ENCODE measurements at places on chromosomes 4 and X.

- no peak for DNase-seq
Observed at GRCh38 chrX:13226214-13226613, 93.6 kb downstream of the ATXN3L start.

DNA sequence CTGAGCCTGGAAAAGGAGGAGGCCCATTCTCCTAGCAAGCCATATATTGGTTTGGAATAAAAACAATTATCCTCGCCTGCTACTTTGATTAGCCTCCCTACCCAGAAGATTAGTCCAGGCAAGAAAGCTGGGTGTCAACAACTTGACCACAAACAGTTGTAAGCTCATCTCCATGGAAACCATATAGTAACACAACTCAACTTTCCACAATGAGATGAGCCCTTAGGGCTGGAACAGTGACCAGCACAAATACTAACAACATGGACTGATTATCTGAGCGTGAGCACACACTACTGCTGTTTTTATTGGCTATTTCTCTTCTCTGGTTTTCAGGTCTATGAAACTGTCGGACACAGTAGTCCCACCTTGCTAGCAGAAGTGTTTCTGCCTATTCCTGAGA is 80.8 kb downstream of the CC2D2A start:
- DNase-seq: no peak

- DNase-seq: no peak
Observed at GRCh38 chrX:47247206-47247998, 14.6 kb downstream of the USP11 start.

- DNase-seq: peak; percentile 27
Observed at GRCh38 chrX:65643531-65644052, 23.9 kb upstream of the MSN start.

DNA sequence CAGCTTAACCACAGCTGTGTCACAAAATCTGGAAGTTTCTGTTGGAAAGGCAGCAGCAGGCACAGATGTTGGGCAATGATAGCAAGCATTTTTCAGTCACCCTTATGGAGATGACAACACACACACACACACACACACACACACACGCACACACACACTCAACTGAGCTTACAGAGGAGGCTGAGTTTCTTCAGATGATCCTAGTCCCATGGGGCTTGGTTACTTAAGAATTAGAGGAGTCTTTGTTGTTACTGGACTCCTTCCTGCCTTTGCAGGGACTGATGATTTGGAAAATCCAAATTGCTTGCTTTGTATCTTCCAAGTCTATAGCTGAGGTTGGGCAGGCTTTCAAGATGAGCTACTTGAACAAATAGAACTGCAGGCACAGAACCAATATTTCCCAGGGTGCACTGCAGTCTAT is 740.1 kb upstream of the PITX2 start:
- no peak for DNase-seq

DNA sequence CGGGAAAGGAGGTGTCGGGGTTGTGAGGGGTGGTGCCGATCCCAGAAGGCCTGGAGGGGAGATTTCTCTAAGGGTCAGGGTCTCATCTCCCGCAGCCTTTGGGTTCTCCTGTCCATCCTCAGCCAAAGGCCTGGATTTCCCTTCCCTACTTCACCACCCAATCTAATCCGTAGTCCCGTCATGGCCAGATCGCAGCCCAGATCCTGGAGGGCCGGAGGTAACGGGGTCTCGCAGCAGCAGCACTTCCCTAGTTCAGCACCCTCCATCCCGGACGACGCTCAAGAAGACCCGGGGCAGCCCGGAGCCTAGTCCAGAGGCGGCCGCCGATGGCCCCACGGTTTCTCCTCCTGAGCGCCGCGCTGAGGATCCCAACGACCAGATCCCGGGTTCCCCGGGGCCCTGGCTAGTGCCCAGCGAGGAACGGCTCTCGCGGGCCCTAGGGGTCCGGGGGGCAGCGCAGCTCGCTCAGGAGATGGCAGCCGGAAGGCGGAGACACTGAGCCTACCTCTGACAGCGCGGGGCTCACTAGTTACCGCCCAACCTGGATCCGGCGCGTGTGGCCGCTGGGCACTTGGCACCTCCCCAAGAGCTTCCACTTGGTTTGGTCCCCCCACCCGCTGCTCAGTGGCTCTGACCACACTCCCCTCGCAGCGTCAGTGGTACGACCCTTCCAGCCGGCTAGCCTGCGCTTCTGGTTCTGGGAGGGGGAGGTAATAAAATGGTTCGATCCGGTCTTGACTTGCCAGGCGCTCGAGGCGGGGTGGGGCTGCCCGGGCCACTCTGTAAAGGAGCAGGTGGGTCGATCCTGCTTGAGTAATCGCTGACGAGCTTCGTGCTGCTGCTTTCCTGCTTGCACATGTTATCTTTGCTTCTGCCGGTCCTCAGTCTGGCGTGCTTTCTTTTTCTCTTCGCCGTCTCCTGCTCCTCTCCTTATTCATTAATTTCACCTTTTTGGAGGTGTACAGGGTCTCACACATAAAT is 3.6 kb downstream of the MAGIX start:
- no peak for DNase-seq

DNA sequence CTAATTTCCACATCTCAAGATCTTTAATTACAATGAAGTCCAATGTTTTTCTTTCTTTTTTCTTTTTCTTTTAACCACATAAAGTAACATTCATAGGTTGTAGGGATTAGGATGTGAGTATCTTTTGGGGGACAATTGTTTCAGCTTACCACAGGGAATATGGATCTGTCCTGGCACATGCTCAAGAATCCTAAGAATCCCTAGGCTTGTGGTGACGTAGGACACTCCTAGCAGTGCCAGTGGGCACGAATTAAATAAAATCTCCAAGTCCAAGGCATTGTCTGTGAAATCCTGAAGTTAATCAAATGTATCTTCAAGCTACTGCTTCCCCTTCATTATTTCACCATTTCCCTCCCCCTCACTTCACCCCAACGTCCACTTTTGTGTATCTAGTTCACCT is 2.6 kb upstream of the LAS1L start:
- DNase-seq: no peak

GRCh38 chr4:7155590-7156071 is 36.7 kb upstream of the SORCS2 start:
- DNase-seq: no peak

- DNase-seq: no peak
Observed at GRCh38 chr4:162582180-162582579, 418.4 kb upstream of the FSTL5 start.

GRCh38 chr4:1346781-1347409 is at the start of gene UVSSA:
UVSSA (plus strand) TSS chr4:1347208; CDS start chr4:1348092, 884 bp downstream.
- peak; percentile 99 for DNase-seq

GRCh38 chr4:100113096-100113495 is 77.2 kb downstream of the DDIT4L start:
- DNase-seq: peak; percentile 4

GRCh38 chrX:112834031-112834845 is 6.4 kb downstream of the AMOT start:
- DNase-seq: no peak

DNA sequence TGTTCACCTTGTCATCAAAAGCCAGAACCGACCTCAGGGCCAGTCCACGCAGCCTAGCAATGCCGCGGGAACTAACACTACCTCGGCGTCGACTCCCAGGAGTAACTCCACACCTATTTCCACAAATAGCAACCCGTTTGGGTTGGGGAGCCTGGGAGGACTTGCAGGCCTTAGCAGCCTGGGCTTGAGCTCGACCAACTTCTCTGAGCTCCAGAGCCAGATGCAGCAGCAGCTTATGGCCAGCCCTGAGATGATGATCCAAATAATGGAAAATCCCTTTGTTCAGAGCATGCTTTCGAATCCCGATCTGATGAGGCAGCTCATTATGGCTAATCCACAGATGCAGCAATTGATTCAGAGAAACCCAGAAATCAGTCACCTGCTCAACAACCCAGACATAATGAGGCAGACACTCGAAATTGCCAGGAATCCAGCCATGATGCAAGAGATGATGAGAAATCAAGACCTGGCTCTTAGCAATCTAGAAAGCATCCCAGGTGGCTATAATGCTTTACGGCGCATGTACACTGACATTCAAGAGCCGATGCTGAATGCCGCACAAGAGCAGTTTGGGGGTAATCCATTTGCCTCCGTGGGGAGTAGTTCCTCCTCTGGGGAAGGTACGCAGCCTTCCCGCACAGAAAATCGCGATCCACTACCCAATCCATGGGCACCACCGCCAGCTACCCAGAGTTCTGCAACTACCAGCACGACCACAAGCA is 898 bp downstream of the UBQLN2 start:
- peak; percentile 32 for DNase-seq

DNA sequence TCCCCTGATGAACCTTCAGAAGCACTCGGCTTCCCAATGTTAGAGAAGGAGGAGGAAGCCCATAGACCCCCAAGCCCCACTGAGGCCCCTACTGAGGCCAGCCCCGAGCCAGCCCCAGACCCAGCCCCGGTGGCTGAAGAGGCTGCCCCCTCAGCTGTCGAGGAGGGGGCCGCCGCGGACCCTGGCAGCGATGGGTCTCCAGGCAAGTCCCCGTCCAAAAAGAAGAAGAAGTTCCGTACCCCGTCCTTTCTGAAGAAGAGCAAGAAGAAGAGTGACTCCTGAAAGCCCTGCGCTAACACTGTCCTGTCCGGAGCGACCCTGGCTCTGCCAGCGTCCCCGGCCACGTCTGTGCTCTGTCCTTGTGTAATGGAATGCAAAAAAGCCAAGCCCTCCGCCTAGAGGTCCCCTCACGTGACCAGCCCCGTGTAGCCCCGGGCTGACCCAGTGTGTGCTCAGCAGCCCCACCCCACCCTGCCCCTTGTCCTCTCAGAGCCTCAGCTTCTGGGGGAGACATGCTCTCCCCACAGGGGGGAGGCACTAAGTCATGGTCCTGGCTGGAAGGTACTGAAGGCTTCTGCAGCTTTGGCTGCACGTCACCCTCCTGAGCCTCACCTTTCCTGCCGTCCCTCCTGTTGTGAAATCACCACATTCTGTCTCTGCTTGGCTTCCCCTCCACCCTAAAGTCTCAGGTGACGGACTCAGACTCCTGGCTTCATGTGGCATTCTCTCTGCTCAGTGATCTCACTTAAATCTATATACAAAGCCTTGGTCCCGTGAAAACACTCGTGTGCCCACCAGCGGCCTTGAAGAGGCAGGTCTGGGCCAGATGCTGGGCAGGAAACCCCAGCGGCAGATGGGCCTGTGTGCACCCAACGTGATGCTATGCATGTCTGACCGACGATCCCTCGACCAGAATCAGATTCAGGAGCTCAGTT is 34.7 kb downstream of the NOP14 start:
- no peak for DNase-seq

DNA sequence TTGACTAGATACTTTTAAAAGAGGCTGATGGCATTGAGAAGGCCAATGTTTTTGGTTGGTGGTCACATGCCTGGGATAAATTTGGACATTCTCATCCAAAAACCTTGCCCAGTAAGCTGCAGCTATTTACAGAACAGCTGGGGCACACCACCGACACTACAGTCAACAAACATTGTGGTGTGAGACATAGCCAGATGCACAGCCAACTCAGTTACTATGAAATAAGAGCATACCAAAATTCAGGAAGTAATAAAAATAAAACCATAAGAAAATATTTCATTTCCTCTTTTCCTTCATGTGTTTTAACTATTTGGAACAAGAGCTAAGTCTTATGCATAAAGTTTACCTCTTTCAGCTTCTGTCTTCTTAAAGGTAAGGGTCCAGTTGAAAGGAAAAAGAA is 8.8 kb downstream of the PPM1K start:
- no peak for DNase-seq

GRCh38 chr4:11098461-11098860 is 330.2 kb downstream of the HS3ST1 start:
- no peak for DNase-seq

GRCh38 chr4:185713272-185713671 is 98.7 kb downstream of the SORBS2 start:
- no peak for DNase-seq

GRCh38 chr4:186762865-186763264 is 39.2 kb upstream of the FAT1 start:
- DNase-seq: no peak

DNA sequence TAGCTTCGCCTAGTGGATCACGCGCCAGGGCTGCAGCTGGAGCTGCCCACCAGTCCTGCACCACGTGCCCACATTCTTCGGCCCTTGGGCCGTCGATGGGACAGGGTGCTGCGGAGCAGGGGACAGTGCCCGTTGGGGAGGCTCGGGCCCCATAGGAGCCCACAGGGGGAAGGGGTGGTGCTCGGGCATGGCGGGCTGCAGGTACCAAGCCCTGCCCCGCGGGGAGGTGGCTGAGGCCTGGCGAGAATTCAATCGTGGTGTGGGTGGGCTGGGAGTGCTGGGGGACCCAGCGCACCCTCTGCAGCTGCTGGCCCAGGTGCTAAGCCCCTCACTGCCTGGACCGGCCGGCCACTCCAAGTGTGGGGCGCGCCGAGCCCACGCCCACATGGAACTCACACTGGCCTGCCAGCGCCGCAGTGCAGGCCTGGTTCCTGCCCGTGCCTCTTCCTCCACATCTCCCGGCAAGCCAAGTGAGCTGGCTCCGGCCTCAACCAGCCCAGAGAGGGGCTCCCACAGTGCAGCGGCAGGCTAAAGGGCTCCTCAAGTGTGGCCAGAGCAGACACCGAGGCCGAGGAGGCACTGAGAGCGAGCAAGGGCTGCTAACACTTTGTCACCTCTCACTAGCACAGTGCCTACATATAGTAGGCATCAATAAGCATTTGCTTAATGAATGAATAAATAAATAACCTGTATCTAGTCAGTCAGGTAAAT is 11.7 kb downstream of the SCFD2 start:
- no peak for DNase-seq

- DNase-seq: no peak
Observed at GRCh38 chr4:168771251-168771650, 238.8 kb downstream of the CBR4 start.

GRCh38 chr4:15034071-15034764 is 31.9 kb downstream of the CPEB2 start:
- no peak for DNase-seq

- DNase-seq: no peak
Observed at GRCh38 chrX:123481913-123482851, 250.7 kb downstream of the THOC2 start.

DNA sequence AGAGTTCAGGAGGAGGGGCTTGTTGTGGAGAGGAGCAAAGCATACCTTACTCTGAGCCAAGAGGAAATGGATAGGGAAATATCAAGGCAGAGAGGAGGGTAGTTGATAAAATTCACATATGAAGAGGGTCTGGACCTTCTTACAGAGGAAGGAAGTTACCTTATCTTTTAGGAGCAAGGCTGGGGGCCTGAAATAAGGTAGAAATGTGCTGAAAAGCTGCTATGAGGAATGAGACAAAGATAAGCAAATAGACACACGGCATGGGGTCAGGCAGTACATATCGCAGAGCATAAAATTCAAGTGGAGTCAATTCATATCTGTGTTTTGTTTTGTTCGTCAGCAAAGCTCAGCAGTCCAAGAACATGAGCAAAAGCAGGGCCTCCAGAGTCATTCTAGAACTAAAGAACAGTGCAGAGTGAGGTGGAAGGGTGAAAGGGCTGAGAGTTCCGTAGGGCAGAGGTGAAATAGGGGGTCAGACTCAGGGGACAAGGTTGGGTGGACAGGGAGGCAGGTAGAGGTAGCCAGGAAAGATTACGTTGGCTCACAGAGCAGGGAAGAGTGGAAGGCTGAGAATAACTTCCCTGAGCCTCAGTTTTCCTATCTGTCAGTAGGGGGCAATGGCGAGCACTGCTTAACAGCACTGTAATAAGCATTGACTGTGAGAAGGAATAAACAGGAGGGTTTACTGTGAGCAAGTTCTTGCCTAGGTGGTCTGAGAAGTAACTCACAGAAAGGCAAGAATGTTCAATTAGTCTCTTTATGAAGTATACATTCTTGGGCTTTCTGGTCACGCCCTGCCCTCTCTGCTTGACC is 9.2 kb downstream of the VSIG4 start:
- DNase-seq: peak; percentile 1

Data from Caki2 (cell line).